ENCODE measurements at places on chromosomes 4 and X.
A peak's percentile ranks its signal among the peaks of the same experiment; 100 is the strongest.

- no peak for DNase-seq
Observed at GRCh38 chrX:15310117-15310516, 5.3 kb downstream of the ASB11 start.

- DNase-seq = no peak
Observed at GRCh38 chr4:42410446-42410845, 13.2 kb downstream of the SHISA3 start.

GRCh38 chr4:161167539-161167938, 996.3 kb downstream of the FSTL5 start:
- DNase-seq = no peak

DNA sequence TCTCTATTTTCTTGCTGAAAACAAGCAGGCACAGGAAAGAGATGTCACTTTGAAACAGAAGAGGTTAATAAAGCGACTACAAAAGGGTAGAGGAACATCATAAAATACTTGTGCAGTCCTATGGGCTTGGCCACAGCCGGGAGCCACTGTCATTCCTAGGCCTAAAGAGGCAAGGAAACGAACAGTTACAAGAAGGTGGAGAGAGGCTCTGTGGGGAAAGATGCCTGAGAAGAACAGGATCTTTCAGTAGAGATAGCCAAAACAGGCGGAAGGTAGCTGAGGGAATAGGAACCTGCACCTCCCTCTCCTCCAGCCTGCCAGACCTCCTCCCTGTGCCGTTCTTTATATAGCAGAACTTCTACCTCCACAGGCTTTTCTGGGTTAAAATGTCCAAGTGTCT, 57.4 kb upstream of the ARSJ start:
- DNase-seq = no peak

DNA sequence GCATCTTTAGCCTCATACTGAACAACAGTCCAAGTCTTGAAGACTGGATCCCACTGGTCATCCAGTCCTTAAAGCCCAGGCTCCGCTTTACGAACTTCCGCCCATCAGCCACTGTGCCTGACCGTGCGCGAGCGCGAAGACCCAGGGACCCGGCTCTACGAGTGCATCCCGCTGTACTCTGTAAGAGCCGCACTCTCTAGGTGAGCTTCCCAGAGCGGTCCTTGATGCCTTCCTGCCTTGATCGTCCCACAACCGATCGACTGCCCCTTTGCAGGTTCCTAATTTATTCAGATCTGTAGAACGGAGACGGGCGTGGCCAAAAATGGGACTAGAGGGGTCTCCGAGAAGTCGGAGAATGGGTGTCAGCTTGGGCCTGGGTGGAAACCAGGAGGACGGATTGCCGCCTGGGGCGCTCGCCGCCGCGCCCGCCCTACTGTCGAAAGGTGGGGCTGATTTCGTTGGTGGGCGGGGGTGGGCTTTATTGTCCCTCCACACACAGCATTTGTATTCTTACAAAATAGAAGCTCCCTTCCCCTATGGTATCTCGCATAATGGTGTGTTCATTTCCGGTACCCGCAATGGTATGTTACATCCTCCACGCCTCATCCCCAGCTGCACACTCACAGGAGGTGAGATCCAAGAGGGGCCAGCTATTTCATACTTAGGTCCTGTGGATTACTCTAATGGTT, 42.3 kb upstream of the FAM156A start:
- DNase-seq = no peak

GRCh38 chr4:80306260-80306659, 29.3 kb upstream of the CFAP299 start:
- no peak for DNase-seq

DNA sequence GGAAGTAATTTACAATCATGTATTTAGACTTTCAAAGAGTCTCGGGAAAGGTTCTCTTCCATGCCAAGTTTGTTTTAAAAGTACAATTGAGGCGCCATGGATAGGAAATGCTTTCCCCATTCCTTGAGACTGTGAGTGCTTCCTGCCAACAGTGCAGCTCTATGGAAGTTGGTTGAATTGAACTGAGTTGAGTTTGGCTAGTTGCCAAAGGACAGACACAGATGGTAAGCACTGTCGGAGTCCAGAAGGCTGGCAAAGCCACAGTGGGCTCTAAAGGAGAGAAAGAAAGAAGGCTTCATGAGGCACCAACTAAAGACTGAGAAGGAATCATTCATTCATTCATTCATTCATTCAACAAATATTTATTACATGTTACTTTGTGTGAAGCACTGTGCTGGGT, 4.3 kb upstream of the KCNE5 start:
- no peak for DNase-seq

GRCh38 chr4:7513671-7514070, 78.9 kb upstream of the PSAPL1 start:
- no peak for DNase-seq

GRCh38 chr4:55087913-55088260, 37.5 kb downstream of the KDR start:
- no peak for DNase-seq

DNA sequence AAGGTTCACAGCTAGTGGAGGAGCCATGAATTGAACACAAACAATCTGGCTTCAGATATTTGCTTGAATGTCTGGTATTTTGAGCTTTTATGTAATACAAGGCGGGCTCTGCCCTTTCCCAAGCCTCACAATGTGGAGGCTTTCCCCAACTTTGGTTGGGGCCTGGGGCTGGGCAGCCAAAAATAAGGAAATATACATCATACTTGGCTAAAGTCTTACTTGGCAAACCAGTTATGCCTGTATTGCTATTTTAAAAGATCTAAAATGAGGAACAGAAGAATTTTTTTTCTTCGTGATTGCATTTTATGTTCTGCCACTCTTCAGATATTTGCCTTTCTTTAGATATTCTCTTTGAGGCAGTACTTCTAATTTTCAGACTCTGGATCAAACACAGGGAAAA, 26.1 kb downstream of the ARFIP1 start:
- no peak for DNase-seq

DNA sequence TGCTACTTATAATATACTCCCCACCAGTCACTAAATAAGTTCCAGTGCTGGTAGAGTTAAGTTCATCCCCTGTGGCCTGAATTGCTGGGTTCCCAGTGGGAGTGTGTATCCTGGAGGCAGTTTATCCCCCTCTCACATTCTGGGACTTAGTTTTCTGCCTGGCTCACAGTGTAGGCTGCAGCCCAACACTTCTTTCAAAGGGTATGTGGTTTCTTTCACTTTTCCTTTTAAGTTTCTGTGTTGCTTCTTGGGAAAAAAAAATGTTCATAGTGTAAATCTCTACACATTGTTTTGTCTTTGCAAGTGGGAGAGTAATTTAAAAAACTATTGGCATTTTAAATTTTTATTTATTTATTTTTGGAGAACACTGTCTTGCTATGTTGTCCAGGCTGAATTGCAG, 204.0 kb downstream of the CHIC1 start:
- no peak for DNase-seq

DNA sequence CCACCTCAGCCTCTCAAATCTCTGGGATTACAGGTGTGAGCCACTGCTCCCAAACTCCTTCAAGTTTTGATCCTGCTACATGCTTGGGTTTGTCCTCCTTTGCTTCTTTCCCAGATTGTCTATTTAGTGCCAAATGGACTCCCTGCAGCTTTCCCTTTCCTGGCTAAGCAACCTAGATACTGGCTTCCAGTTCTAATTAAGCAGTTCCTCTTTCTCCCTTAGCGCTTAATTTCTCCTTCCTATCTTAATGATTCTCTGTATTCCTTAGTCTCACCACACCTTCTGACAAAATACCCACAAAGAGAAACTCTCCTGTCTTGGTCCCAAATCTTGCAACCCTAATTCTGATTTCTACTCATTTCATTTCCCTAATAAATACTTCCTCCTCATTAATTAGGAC, 7.8 kb downstream of the RXFP1 start:
- no peak for DNase-seq

- no peak for DNase-seq
Observed at GRCh38 chr4:93217431-93217830, 611.1 kb upstream of the ATOH1 start.

GRCh38 chr4:187961171-187961570, 34.4 kb upstream of the ZFP42 start:
- no peak for DNase-seq

DNA sequence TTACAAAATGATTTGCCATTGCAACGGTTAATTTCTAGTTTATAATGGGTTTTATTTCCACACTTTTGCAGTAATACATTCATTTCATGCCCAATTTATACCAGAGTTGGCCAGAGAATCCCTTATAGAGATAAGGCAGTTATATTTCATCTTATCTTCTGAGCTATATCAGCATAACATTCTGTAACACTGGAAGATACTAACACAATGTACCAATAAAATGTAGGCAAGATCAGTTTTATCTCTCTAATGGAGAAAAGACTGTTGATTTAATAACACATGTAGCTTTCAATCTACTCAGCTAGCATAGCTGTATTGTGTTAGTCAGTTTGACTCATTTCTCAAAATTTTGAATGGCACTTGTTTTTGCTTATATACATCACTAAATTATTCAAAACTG, 738.6 kb downstream of the TRAM1L1 start:
- DNase-seq = no peak

DNA sequence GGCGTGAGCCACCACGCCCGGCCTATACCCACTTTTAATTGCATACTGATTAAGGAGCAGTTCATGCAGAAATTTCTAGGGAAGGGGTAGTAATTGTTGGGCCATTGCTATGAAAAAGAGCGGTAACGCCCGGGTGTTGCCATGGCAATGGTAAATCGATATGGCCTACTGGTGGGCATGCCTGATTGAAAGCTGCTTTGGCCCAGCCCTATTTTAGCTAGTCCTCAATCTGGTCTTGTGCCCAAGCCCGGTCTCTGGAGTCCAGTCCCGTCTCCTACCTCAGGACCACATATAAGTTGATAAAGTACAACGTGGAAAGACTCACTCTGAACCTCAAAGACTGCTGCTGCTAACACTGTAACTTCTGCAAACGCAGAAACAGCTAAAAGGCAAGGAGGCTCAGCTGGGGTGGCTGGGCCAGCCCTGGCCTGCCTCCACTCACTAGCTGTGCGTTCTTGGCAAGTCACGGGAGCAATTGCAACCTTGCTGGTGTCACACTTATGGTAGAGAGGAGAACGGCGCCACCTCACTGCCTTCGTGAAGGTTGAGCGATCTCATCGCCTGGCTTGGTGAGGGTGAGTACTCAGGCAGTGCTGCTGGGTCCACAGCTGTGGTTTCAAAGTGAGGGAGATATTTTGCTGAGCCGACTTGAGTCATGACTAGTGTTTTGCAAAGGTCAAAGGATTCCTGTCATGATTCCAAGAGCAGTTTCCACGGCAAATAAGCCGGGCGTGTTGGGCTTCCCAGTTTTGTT, 57.0 kb upstream of the GRPEL1 start:
- DNase-seq = peak; percentile 92

DNA sequence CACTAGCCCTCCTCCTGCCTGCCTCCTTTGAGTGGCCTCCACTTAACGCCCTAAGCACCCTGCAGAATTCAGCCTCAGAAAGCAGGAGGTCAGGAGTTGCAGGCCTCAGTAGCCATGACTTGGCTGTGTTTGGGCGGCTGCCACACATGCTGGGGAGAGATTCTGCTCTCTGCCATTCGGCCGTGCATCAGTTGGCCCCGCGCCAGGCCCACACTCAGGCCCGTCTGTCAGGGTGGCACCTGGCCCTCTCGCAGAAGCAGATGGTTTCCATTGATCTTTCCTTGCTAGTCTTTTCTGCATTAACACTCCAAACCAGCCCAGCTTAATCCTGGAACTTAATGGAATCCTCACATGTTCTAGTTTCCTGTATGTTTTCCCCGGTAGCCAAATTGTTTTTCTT, 30.7 kb upstream of the ATP6AP2 start:
- no peak for DNase-seq

GRCh38 chrX:20347481-20347880, 80.8 kb upstream of the RPS6KA3 start:
- no peak for DNase-seq

DNA sequence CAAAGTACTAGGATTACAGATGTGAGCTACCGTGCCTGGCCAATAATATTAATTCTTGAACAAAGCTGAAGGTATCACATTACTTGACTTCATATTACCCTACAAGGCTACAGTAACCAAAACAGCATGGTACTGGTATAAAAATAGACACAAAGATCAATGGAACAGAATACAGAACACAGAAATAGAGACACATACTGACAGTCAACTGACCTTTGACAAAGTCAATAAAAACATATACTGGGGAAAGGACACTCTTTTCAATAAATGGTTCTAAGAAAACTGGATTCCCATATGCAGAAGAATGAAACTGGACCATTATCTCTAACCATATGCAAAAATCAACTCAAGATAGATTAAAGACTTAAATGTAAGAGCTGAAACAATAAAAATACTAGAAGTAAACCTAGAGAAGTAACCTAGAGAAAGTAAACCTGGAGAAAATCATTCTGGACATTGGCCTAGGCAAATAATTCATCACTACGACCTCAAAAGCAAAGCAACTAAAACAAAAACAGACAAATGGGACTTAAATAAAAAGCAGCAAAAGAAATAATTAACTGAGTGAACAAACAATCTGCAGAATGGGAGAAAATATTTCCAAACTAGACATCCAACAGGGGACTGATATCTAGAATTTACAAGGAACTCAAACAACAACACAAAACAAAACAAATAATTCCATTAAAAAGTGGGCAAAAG, 156.6 kb downstream of the FGF16 start:
- no peak for DNase-seq

- DNase-seq = no peak
Observed at GRCh38 chr4:79598214-79598613, 190.2 kb upstream of the GK2 start.

DNA sequence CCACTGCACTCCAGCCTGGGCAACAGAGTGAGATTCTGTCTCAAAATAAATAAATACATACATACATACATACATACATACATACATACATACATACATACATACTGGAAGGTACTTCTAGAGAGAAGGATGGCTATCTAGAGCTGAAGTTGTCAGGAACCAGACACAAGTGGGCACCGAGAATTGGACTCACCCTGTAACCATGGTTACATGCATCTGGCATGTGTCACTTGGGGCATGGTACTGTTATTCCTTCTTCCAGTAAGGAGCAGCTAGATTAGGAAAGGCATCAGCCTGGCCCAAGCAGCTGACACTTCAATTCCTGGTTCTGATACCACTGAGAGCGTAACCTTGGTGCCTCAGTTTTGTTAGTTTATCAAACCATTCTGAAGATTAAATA, 127.1 kb downstream of the SH3KBP1 start:
- no peak for DNase-seq

DNA sequence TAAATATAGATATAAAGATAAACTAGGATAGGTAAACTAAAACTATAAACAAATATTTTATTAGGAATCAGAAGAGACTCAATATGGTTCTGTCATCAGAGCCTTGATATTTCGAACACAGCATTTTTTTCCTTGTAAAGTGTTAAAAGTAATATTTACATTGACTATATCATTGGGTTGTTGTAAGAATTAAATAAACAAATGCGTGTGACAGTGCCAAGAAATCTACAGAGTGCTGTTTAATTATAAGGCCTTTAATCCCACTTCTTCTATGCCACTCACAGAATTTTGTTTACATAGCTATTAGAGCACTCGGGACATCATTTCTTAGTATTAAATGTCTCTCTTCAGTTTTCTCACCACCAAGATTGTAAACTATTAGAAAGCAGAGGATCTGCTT, 807.4 kb downstream of the FSTL5 start:
- DNase-seq = no peak

- DNase-seq = no peak
Observed at GRCh38 chr4:152100379-152101201, 339.8 kb upstream of the GATB start.

GRCh38 chr4:185716577-185717376, 95.2 kb downstream of the SORBS2 start:
- DNase-seq = no peak

- DNase-seq = peak; percentile 85
Observed at GRCh38 chr4:7392438-7393421, 42.0 kb downstream of the PSAPL1 start.
